ENCODE measurements at places on chromosomes 6 and 20.

DNA sequence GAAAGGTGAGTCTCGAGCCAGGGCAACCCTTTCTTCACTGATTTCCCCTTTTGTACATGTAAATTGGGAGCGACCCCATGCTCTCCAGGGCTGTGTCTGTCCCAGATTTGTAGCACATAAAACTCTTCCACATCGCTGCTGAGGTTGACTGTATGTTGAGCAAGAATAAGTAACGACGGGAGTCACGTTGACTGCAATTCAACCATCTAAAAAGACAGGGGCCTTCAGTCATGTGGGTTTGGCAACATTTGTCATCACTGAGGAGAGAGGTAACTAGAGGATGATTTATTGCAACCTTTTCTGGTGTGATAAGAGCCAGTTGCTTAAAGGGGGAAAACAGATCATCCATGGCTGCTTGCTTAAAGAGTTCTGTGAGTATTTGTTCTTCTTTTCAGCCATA lies 159.4 kb upstream of the SULF2 start:
- DNase-seq, result no peak

DNA sequence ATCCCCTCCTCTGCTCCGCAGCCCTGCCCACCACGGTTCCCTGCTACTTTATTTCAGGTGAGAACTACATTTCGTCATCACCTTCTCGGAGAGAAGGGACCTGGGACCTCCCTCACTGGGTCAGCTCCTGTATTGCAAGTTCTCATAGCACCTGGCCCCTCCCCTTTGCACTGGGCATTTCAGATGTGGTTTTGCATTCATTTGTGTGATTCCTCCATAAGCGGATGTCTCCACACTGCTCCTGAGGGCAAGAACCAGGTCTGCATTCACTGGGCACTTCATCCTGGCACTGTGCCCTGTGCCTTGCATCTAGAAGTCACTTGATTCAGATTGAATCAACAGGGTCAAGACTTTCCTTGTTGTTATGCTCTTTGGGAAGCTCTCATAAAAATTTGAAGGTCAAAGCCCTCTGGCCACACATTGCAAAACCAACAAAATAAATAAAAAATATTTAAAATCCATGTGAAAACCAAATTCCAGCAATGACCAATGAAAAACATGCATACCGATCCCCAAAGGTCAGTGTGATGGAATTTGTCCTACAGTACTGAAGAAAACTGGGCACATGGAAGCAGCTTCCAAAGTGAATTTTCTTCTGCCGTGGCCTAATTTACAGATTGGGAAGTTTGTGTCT lies 89.1 kb upstream of the F13A1 start:
- no peak for DNase-seq

DNA sequence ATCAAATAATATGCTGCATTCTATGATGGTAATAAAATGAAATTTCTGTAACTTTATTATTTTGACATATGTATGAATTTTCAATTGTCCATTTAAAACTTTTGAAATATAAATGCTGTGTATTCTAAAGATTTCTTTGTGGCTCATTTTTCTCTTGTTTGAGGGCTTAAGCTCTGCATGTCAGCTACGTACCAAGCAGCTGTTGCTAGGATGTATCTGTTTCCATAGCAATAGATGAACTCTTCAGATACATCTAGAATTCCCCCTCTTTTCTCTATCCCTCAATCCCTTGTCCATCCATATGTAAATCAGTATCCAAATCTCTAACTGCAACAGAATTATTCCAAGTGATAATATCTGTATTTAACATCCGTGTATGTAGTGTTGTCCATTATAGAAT lies 76.5 kb upstream of the OPRM1 start:
- no peak for DNase-seq

DNA sequence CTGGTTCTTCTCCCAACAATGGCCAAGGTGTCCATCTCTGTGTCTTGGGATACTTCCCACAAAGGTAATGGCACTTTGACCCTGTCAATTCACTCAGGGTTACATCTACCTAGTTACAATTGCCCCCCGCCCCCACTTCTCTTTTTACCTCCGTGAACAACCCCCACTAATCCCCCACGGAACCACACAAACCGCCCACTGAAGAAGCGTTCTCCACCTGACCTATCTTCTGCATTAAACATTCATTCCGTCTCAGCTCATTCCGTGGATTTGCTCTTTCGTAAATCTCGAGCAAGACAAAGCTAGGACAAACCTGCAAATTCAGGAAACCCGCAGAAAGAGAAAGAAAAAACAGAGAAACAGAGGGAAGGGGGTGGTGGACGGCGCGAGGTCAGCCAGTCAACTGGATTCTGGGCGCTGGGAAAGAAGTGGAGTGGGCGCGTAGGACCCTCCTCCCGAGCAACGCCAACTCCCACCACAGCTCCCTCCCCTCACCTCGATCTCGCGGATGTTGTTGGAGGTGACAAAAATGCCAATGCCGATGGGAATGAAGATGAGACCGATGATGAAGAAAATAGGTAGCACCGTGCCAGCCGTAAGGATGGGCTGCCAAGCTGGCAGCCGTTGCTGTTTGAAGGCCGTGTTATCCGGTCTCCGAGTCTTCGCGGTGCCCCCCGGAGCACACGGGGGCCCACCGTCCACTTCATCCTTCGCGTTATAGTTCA lies 523 bp downstream of the TMEM30A start:
- DNase-seq, result no peak

- no peak for DNase-seq
Observed at GRCh38 chr6:164507206-164507940, 802.0 kb downstream of the C6orf118 start.

- no peak for DNase-seq
Observed at GRCh38 chr20:39124064-39124463, 161.9 kb downstream of the DHX35 start.

- DNase-seq, result no peak
Observed at GRCh38 chr20:11549172-11550103, 368.3 kb upstream of the BTBD3 start.

GRCh38 chr6:46926481-46926880 lies 4.7 kb upstream of the ADGRF5 start:
- no peak for DNase-seq

DNA sequence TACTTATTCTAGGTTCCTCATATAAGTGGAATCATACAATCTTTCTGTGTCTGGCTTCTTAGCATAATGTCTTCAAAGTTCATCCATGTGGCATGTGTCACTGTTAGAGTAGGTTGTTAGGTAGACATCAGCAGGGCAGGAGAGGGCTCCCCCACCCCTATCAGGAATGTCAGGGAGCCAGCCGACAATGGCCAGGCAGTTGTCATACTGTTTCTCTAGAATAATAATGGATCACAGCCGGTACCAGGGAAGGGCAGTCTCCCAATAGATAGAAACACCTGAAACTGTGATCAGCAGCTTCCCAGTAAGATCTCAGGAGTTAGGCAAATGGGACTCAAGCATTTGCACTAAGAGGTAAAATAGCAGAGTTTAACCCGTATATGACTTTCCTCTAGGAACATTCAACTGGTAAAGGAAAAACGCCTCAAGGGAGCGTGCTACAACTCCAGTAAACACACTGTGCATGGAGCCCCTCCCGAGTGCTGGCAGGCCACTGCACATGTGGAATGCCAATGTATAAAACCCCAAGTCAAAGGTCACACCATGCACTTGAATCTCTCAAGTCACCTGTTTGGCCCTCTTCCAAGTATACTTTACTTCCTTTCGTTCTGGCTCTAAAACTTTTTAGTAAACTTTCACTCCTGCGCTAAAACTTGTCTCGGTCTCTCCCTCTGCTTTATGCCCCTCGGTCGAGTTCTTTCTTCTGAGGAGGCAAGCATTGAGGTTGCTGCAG lies 29.8 kb upstream of the SIRT5 start:
- no peak for DNase-seq

GRCh38 chr20:22815603-22816315 lies 219.4 kb upstream of the SSTR4 start:
- no peak for DNase-seq

DNA sequence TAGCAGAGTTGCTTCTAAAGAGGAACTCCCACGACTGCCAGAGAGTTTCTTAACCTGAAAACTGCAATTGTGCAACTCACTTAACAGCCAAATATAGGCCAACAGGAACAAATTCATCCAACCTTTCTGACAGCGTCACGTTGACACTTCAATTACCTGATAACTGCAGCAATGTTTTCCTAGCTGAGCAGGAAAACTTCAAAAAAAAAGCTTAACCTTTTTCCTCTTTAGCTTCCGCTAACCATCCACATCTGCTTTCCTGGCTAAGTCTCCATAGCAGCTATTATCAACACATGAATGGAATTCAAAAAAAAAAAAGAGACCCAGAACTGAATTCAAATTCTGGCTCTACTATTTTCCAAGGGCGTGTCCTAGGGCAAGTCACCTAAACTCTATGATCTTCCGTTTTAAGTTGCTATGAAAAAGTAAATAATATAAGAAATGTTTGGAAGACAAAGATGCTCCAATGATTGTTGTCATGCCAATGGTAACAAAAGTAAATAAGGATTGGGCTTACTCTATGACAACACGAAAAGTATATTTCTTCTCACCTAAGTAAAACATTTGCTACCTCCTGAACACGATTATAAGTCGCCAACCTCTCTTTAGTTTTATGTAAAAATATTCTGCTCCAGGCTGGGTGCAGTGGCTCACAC lies 524.6 kb upstream of the JARID2 start:
- DNase-seq, result no peak

DNA sequence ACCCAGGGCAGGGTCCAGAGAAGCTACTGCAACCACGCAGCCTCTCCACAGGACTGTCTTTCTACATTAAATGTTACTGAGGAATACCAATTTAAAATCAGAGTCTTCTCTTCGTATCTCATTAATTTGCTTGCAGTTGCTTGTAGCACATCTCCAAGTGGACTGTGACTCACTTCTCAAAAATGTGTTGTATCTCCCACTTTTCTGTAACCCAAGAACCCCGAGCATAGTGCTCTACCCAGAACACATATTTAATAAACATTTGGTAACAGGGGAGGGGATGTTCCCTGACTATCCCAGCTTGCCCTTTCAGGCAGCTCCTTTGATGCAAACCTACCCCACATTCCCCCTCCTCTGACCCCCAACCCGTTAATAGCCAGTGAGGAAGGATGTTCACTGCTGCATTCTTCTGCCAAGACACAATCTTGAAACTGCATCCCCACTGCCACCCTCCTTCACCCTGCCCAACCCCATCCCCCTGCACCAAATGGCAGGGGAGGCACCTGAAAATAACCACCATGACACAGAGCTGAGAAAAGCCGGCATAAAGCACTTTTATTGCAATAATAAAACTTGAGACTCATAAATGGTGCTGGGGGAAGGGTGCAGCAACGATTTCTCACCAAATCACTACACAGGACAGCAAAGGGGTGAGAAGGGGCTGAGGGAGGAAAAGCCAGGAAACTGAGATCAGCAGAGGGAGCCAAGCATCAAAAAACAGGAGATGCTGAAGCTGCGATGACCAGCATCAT lies 24.2 kb downstream of the FKBP1A start:
- DNase-seq, result no peak

GRCh38 chr20:38757145-38757775 lies 9.0 kb downstream of the ACTR5 start:
- DNase-seq, result no peak

DNA sequence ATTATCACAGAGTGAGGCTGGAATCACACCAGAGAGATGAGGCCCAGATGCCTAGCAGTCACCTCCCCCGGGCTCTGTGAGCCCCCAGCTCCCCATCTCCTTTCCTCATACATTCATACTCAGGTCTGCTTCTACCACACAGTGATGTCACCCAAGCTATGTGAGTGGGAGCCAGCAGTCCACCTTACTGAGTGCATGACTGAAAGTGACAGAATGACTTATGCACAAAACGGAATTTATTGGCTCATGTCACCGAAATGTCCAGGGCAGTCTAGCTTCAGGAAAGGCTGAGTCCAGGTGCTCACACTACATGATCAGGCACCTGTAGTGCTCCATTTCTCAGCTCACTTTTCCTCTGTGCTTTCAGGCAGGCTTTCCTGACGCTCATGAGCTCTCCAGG lies 36.7 kb upstream of the CCN6 start:
- no peak for DNase-seq

GRCh38 chr6:17879184-17879583 lies 108.3 kb downstream of the KIF13A start:
- no peak for DNase-seq

GRCh38 chr6:119267126-119267905 lies 82.2 kb downstream of the MAN1A1 start:
- no peak for DNase-seq

DNA sequence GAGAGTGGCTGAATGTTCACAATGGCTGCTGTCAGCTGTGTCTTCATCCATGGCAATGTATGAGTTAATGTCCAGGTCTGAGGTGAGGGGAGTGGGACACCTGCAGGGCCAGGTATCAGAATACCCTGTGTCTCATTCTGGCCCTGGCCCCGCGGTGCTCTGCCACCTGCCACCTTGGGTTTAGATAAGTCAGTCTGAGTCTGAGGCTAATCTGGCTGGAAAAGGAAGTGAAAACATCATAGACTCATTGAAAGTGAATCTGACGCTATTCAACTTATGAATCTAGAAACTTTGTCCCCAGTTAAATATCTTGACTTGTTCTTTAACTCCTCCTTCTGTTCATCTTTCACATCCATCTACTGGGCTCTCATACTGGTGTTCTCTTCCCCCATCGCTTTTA lies 267.1 kb upstream of the JAG1 start:
- no peak for DNase-seq

DNA sequence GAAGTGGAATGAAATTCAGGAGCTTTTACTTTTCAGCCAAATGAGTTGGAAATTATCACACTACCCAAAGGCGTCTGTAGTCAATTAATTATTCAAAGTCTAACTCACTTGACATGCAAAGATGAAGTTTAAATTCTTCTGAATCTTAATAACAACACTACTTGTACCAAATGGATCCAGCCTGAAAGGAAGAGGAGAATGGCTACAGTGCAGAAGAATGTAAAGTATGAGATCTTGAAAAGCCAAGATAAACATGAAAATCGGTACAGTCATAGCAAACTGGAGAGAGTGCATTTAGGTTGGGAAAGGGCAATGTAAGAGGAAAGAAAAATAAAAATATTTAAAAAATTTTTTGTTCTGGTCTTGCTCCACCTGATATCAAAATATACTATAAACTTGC lies 195.5 kb downstream of the SIM1 start:
- no peak for DNase-seq

DNA sequence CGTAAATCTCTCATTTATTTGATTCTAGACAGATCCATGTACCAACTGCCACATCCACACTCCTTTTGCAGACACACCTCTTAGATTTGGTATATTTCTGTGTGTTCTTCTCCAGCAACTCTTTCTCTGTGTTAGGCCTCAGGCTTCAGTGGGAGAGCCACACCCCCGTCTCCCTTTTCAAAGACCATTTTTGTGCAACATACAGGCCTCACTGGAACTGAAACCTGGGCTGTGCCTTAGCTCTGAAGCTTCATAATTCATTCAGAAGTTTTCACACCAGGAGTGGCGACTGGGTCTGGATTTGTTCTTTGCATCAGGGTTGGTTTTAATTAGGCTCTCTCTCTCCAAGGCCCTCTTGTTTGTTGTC lies 170.2 kb downstream of the THBS2 start:
- no peak for DNase-seq

- DNase-seq, result no peak
Observed at GRCh38 chr6:35694462-35694861, 5.7 kb upstream of the FKBP5 start.
